Dermis blood vessel endothelial cell (primary cell): ENCODE measurements at places on chromosomes 16 and 17.
A peak's percentile ranks its signal among the peaks of the same experiment; 100 is the strongest.

- no peak for DNase-seq
Observed at GRCh38 chr16:65200857-65201256, 79.0 kb upstream of the CDH11 start.

- no peak for DNase-seq
Observed at GRCh38 chr16:825341-826061, 25.0 kb upstream of the GNG13 start.

DNA sequence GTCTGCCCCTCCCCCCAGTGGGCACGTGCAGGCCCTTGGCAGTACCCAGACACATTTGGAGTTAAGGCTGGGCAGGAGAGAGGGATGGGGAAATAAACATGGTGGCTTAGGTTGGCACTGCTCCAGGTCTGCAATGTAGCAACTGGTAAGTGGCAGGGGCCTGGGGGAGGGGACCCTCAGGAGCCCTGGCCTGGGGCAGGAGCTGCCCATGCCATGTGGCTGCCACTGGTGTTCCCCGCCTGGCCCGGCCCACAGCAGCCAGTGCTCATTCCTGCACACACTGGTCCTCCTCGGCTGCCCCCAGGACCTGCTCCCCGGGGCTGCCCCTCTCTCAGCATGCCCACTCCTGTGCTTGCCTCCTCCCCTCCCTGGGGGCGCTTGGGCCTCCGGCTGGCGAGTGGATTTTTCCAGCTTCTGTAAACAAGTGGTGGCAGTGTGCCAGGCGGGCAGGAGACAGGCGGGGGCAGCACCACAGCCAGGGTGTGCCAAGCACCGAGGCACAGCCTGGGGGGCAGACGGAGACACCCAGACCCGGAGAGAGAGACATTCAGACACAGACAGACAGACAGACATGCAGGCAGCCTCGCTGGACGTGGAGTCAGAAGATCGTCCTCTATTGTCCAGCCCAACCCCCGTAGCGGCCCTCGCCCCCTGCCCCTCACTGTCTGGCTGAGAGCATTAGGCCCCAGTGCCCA lies 9.4 kb downstream of the THRA start:
- peak; percentile 57 for DNase-seq

- no peak for DNase-seq
Observed at GRCh38 chr16:67158637-67159600, 790 bp downstream of the TRADD start.

- no peak for DNase-seq
Observed at GRCh38 chr16:79093554-79093967, 507.0 kb downstream of the MAF start.

GRCh38 chr16:84502075-84502474 lies 2.4 kb downstream of the MEAK7 start:
- DNase-seq: no peak

DNA sequence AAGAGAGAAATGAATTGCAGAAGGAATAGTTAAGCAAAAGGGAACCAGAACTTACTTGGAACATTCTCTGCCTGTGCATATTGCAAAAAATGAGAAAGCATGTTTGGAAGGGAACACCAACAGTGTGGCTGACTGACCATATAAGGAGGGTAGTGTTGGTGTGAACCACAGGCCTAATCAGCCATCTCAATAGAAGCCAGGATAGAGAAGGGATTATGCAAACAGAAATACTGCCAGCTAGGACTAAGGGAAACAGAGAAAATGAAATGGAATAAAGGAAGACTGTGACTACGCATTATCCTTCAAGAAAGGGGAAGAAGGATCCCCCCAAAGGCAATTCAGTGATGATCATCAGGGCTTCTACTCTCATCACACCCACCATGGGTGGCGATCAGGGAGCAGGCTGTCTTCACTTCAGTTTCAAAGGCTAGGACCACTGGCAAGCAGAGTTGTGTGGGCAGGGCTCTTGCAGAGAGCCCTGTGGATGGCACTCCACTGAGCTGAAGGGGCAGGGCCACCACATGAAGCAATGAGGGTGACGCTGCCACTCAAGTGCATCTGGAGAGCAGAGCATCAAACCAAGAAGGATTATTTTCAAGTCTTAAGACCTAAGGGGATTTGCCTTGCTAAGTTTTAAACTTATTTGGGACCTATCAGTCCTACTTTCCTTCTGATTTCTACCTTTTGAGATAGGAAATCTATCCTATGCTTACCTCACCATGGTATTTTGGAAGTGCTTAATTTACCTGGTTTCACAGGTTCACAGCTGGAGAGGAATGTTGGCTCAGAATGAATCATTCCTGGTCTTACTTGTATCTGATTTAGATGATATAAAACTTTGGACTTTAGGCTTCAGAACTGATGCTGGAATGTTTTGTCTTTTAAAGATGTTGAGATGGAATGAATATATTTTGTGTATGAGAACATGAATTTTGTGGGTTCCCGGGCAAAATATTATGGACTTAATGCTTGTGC lies 140.5 kb downstream of the SSH2 start:
- DNase-seq: no peak

DNA sequence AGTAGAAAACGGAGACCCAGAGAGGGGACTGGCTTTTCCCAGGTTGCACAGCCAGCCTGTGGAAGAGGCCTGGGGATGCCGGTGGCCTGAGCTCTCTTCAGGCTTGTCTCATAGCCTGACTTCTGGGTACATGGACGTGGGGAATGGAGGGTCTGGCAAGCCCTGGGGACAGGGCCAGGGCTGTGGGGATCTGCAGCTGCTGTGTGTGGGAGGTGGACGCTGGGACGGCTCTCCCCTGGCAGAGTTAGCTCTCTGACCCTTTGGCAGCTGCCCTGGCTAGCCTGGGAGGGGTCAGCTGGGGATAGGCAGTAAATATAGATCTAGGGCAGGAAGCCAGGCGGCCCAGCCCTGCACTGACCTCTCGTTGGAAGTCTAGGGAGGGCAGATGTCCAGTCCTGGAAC lies 20.5 kb downstream of the SLC4A1 start:
- DNase-seq: no peak

DNA sequence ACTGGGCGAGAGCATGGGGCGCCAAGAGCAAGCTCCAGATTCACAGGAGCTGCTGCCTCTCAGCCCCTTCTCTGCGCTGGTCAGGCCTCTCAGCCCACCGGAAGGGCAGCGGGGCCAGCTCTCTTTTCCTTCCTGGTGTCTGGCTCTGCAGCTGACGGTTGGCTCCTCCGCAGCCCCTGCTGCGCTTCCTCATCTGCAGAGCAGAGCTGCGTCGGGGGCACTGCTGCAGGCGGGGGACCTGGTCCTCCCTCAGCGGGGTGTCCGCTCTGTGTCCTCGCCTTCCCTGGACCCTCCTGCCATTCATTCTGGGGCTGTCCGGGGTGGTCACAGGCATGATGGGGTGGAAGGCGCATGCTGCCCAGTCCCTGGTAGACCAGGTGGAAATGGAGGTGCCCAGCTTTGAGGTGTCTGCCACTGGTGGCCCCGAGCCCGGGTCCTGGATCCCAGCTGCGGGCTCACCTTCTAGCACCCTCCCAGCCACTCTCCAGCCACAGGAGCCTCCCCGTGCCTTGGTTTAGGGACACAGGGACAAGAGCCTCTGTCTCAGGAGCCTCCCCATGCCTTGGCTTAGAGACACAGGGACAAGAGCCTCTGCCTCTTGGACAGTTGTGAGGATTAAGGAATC lies 84.8 kb downstream of the IRF8 start:
- no peak for DNase-seq
